Right cardiac atrium (tissue), 5 donors: ENCODE measurements at places on chromosomes 6 and 20.

GRCh38 chr6:125300992-125301434 lies 754 bp downstream of the HDDC2 start:
- no peak for DNase-seq

- DNase-seq, result no peak
These were observed 19.3 kb downstream of the AK9 start for GRCh38 chr6:109671733-109672132.

GRCh38 chr6:142074516-142074915 lies 58.2 kb upstream of the GJE1 start:
- no peak for DNase-seq

- no peak for DNase-seq
These were observed 104.6 kb upstream of the TNFAIP3 start for GRCh38 chr6:137762168-137763090.

GRCh38 chr6:163872335-163872734 lies 457.8 kb downstream of the QKI start:
- DNase-seq, result no peak

GRCh38 chr20:4912380-4913142 lies 88.7 kb downstream of the SLC23A2 start:
- DNase-seq, result no peak

GRCh38 chr6:39088331-39088730 lies 26.7 kb downstream of the SAYSD1 start:
- peak; percentile 59 for DNase-seq

GRCh38 chr6:47247227-47247797 lies 62.4 kb downstream of the TNFRSF21 start:
- DNase-seq, result no peak

- peak; percentile 78 for DNase-seq
These were observed 10.4 kb upstream of the THBS2 start for GRCh38 chr6:169263836-169264608.

DNA sequence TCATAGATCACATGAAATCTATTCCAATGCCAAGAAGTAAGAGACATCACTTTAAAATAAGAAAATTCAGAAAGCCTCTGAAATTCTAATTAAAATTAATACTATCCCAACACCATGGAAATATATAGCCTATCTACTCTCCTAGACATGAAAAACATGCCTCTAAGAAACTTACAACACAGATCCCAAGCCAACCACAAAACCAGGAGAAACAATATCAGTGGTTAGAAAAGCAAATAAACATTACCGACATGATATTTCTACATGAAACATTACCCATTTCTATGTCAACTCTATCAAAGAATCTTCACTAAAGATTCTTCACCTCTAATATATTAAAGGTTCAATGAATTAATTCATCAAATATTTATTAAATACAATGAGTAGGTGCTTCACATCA lies 4.8 kb downstream of the EPB41L2 start:
- DNase-seq, result no peak

DNA sequence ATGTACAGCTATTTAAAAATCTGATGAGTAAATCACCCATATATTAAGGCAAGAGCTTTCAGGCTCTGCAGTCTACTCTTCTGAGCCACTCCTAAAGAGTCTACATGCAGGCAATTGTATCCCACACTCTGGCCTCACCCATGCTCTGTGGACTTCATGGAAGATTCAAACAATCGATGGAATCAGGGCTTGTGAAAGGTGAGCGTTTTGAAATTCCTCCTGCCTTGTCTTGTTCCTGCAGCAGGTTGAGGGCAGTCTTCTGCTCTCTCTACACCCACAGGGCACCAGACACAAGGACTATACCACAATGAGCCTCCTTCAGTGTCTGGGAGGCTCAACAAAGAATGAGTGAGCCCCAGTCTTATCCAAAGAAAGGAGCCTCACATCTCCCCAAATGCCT lies 51.1 kb downstream of the TBC1D7 start:
- DNase-seq, result no peak

- no peak for DNase-seq
These were observed 7.3 kb upstream of the ULBP2 start for GRCh38 chr6:149934249-149935156.

DNA sequence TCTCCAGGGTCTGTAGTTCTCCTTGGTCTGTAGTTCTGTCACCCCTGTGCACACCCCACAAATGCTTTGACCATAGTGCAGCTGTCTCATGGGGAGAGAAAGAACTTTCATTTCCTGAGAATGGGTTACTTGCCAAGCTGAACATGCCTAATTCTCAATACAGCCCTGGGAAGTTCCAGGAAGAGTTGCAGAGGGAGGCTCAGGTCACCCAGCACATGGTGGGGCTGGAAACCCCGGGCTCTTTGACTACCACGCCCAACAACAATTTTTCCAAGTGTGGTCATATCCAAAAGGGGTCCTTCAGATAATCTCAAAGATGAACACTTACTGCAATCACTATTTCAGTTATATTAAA lies 2.2 kb upstream of the PTPRA start:
- no peak for DNase-seq

GRCh38 chr20:45592574-45593189 lies 13.6 kb upstream of the WFDC8 start:
- no peak for DNase-seq

DNA sequence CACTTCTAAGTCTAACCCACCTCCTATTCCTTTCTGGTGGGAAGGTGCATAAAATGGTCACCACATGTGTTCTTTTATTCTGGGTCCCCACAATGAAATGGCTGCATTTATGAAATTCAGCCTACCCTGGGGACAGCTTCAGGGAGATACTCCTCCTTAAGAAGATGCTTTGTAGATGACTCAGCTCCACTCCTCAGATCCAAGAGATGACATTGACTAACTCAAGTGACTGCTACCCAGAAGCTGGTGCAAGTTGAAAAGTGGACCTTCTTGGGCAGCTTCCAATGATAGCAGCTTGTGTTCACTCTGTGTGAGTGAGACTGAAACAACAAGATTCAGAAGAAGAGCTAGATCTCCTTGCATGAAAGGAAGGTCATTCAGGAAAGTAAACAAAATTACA lies 113.4 kb downstream of the SCP2D1 start:
- no peak for DNase-seq

GRCh38 chr6:33631971-33632557 lies 10.9 kb downstream of the ITPR3 start:
- DNase-seq, result no peak

DNA sequence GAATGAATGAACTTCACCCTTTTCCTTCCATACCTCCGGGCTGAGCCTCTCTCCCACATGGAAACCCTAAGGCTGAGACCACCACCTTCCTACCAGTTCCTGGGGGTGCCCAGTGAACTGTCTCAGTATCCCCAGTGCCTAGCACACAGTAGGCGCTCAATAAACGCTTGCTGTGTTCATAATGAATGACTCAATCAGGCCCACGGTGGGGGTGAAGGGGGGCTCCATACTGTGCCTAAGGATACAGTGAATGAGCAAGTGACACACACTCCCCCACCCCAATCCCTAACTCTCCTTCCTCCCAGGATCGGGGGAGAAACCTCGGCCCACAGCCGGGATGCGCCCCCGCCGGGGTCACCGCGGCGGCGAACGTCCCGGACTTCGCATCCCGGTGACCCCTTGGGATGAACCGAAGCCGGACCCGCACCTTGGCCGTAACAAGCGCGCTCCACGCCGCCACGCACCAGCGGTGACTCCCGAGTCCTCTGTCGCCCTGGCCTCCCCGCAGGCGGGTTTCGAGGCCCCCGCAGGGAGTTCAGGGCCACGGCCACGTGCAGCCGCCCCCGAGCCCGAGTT lies 592 bp downstream of the KCNG1 start:
- DNase-seq, result no peak

GRCh38 chr6:81808851-81809570 lies 56.5 kb upstream of the TENT5A start:
- peak; percentile 77 for DNase-seq

DNA sequence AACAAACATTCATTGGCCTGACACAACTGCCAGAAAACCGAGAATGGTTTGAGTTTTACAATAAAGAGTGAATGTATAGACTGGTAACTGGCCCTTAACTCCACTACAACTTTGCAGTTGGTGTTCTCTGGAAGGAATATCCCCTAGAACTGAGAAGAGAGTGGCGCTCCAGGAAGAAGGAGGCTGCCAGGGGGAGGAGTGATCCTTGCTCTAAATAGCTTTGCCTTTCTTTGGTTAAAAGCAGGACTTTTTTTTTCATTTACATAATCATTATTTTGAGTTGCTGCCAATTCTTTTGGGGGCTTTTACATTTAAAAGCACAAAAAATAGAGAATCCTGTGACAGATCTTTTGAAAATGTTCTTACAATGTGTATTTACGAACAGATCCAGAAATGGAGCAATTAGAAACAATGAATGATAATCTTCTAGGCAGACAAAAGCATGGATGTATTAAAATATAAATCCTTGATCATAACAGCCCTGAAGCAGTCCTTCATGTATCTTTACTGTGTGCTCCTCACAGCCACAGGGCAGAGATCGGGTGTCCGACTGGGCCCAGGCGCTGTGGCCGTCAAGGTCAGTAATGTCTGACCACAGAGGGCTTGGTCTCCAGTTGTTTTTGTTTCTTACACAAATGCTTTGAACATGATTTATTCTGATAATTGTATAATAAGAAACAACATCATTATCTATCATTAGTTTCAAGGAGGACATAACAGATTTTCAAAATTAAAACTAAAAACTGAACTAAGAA lies 612.2 kb downstream of the HDGFL1 start:
- DNase-seq, result no peak

GRCh38 chr20:10781526-10781925 lies 107.7 kb upstream of the JAG1 start:
- DNase-seq, result no peak

- DNase-seq, result no peak
These were observed 24.7 kb downstream of the C20orf173 start for GRCh38 chr20:35504751-35505150.

DNA sequence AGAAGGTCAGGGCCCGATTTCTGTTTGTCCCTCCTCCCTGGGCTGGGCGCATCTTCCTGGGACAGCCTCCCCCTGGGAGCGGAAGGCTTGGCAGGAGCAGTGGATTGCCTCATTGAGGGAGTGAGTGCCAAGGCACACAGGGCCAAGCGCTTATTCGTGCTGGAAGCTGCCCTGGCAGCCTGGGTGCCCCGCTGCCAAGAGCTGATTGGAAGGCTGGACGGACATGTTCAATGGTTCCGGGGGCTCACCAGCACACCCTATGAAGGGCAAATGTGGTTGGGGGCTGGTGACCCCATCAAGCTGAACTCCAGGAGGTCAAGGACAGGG lies 10.3 kb upstream of the ZNF831 start:
- peak; percentile 83 for DNase-seq

GRCh38 chr20:52981051-52981450 lies 8.9 kb downstream of the TSHZ2 start:
- no peak for DNase-seq
